ENCODE measurements at places on chromosomes 5 and 9.
A peak's percentile ranks its signal among the peaks of the same experiment; 100 is the strongest.

GRCh38 chr5:153404747-153405146 is 85.7 kb upstream of the GRIA1 start:
- DNase-seq = no peak

- no peak for DNase-seq
These were observed 9.5 kb downstream of the MTRR start for GRCh38 chr5:7878381-7878873.

GRCh38 chr5:98734646-98735045 is 38.8 kb upstream of the RGMB start:
- DNase-seq = no peak

DNA sequence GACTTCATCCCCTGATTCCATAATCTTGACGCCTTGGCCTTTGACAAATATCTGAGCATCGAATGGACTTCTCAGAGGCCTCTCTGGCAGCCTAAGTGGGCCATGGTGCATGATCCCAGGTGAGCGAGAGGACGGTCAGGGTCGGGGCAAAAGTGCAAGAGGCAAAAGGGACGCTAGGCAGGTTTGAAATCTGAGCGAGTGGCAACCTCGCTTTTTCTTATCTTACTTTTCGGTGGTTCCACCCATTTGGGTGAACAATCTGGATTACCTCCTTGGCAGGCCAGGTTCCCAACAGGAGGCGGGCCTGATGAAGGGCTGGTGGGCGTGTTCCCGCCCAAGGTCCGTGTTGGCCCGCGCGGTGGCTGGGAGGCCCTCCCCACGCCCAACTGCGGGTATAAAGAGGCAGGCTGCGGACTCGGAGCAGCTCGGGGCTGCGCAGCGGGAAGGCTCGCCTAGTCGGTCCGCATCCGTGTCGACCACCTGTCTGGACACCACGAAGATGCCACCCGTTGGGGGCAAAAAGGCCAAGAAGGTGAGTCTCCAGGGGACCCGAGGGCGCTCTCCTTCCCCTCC is at the start of gene BHMT:
BHMT (plus strand) TSS at position 423 of the 573 bp plus-strand sequence; CDS start at position 500, 77 bp downstream.
- no peak for DNase-seq

GRCh38 chr5:30845194-30845593 is 348.3 kb upstream of the CDH6 start:
- no peak for DNase-seq

DNA sequence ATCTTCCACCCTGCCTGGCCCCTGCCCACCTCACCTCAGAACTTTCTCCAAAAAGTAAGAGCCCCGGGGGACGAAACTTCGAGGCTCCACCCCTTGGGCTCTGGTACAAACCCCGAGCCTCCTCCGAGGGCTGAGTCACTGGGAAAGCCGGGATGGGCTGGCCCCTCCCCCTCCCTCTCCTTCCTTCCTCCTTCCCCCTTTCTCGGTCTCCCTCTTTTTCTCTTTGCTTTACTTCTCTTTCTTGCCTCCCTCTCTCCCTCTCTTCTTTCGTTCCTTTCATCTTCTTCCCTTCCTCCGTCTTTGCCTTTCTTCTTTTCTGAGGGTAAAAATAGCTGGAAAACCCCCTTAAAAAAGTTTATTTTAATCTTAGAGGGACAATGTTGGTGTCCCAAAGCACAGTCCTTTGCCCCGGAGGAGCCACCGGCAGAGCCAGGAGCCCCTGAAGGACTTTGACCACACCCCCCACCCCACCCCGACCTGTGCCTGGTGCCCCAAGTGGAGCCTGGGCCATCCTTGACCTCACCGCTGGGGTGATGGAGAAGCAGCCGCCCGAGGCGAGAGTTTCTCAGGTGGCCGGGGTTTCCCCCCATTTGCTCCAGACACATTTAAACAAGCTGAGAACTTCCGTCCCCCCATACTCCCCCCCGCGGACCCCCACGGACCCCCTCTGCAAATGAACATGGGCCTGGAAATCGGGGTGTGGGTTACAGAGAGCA is 5.7 kb upstream of the NOTCH1 start:
- no peak for DNase-seq

DNA sequence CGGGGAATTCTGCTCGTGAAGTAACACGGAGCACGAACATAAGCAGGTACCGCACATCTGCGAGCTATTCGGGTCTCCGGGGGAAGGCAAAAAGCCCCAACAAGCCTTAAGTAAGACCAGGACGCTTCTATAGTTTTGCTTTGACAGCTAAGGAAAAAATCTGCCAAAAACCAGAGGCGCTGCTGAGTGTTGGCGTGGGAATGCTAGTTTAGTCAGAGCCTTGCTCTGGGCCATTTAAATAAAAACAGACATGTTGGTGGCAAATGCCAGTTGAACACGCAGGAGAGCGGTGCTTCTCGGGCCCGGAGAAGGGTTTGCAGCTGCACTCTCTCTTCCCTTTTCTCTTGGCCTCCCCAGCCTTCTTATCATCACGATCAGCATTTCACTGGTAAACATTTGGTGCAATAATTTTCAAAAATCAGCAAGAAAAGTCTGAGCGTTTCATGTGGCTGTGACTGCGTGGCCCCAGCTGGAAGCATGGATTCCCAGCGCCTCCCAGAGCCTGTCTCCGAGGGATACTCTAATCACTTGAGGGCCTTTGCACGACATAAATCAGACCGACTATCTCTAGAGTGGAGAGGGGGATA is 6.4 kb upstream of the NOTCH1 start:
- DNase-seq = no peak

- no peak for DNase-seq
These were observed 84.2 kb downstream of the THBS4 start for GRCh38 chr5:80119372-80119771.

- DNase-seq = no peak
These were observed 218.1 kb downstream of the SMARCA2 start for GRCh38 chr9:2233274-2233673.

- no peak for DNase-seq
These were observed 385.6 kb upstream of the ST8SIA4 start for GRCh38 chr5:101288633-101289032.

- DNase-seq = no peak
These were observed 144.2 kb upstream of the SMARCA2 start for GRCh38 chr9:1870915-1871314.

DNA sequence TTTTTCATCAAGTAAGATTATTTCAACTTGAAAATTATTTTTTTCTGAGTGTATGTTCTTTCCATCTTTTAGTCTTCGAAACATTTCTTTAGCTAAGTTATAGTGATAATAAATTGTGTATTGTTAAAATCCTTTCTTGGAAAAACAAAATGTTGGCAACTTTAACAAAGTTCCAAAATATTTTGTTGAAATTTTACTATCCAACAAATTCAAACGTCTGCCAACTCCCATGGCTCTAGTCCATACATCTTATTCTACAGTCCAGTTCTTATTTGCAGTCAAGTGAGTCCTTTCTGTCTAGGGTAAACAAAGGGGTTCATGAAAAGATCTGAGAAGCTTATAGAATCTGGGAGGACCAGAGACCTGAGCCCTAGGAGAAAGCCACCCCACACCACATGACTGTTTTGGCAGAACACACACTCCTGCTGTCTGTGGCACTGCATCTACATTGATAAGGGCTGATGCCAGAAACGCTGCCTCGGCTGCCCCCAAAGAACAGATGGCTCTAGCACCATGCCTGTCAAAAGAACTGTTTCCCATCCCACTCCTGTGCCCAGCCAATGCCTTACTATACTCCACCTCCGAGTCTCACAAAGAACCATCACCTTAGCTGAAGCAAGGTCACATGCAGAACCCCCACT is 47.5 kb downstream of the FEM1C start:
- DNase-seq = no peak

- no peak for DNase-seq
These were observed 13.3 kb upstream of the UBE2QL1 start for GRCh38 chr5:6435356-6435755.

- DNase-seq = peak; percentile 31
These were observed 174.5 kb upstream of the MAP1B start for GRCh38 chr5:71932655-71933338.

DNA sequence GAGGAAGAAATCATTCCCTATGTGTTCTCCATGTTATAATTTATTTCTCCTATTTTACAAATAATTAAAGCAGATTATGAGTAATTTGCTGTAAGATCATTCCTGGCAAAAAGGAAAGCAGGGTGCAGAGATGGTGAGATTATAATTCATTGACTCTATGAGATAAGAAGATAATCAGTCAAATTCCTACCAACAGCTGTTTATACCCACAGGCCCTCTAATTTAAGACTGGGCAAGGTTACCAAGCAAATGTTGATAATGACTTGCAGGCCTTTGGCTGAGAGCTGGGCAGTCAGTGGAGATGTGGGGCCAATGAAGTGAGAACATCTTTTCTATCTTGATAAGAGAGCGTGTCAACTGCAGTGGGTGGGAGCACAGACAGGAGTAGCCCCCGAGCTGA is 222.7 kb downstream of the ICE1 start:
- no peak for DNase-seq

DNA sequence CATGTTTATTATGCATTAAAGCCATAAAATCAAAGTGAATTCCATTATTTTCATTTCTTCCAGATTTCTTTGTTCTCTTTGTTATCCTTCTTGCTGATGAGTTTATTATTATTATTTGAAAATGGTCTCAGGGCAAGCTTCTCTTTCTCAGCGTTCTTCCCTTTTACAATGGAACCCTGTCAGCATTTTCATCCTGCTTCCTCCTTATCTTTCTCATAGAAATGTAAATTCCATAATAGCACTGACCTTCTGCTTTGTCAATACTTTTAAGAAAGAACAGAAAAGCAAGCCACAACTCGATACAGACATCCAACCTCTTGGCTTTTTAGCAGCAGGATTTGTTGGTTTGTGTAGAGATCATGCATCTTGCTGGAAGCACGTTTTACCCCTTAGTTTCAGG is 114.0 kb upstream of the BASP1 start:
- DNase-seq = no peak

DNA sequence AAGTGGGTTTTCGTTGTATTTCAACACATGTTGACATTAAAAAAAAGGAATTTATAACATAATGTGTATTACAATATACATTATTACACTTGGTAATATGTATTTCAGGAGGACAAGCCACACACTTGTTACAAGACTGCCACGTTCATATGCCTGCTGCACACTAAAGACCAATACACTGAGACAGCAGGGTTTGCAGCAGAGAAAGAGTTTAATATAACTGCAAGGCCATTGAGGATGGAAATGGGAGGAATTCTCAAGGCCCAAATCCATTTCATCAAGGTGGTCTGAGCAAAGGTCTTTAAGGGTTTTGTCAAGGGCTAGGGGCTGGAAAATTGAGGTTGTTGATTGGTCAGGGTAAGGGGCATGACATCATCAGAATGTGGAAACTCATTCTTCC is 1017.8 kb upstream of the CDH10 start:
- no peak for DNase-seq

- DNase-seq = no peak
These were observed 185.0 kb downstream of the GAPVD1 start for GRCh38 chr9:125446561-125447094.

DNA sequence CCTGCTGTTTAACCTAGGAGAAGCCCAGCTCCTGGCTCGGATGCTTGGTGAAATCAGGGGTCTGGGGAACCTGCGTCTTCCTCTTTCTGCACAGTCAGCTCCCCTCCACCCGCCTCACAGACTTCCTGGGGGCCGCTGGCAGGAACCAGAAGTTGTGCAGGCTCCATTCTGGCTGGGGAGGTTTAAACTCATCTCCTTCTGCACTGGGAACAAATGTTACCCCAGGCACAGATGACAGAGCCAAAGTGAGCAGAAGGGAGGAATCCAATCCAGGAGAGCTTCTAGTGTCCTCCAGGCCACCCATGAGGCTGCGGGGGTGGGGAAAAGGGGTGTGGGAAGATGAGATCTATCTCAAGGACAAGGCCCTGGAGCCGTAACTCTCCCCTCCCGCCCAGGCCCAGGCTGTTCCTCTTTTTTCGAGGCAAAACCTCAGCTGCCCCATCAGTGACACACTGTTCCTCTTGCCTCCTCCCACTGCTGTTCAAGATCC is 31.2 kb downstream of the KCNMB1 start:
- no peak for DNase-seq

- no peak for DNase-seq
These were observed 101.5 kb upstream of the SNX2 start for GRCh38 chr5:122673343-122673742.

GRCh38 chr5:28430565-28431178 is 1392.3 kb upstream of the CDH9 start:
- no peak for DNase-seq

Measured in SW 1271 (cell line).